ENCODE measurements at places on chromosomes 12 and 14.
A peak's percentile ranks its signal among the peaks of the same experiment; 100 is the strongest.

DNA sequence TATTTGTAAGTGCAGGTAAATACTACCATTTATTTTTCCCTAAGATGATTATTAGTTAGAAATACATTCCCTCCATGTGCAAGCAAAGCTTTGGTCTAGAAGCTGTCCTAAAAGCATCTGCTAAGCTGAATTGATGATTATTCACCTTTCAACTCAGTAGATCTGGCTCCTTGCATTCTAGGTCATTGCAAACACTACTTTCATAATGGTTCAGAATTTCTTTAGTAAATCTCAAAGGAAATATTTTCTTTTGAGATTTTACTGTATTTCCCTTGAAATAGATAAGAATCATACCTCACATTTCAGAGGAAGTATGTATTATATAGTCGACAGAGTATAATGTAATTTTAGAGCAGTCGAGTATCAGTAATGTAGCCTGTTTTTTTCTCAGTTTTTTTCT is 2.4 kb downstream of the ETNK1 start:
- no peak for DNase-seq

- no peak for DNase-seq
These were observed 163.8 kb upstream of the CCDC198 start for GRCh38 chr14:57657487-57657886.

DNA sequence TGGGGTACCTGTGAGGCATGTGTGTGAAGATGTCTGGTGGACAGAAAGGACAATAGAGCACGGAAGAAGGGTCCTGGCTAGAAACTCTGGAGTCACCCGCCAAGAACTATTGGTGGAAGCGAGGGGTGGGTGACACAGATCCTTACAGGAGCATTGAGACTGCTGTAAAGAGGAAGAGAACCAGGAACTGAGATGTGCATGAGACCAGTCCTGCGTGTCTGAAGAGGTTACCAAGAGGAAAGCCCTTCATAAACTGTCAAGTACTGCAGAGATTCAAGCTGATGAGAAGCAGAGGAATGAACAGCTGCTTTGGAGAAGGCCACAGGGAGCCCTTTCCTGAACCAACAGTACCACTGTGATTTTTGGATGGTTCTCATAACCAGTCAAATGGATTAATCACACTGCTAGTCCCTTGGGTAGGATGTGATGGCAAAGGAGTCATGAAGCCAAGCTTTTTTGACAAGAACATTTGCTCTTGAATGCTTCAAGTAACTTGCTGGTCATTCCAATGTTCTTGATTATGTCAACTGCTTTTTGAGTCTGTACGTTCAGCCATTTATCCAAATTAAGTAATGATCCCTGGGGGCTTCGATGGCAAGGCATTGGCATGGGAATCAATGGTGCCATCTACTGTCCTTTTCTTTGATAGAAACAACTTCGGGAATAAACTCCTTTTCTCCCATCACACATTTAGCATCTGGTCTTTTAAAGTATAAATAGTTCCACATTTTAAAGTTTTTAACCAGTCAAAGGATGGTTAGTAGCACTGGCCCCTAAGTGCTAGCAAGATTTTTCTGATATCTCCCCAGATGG is 42.9 kb downstream of the GPR135 start:
- DNase-seq, result no peak

- no peak for DNase-seq
These were observed 6.7 kb upstream of the PRPF40B start for GRCh38 chr12:49616533-49617219.

GRCh38 chr12:132784580-132784979 is 22.9 kb upstream of the ANKLE2 start:
- DNase-seq, result no peak

DNA sequence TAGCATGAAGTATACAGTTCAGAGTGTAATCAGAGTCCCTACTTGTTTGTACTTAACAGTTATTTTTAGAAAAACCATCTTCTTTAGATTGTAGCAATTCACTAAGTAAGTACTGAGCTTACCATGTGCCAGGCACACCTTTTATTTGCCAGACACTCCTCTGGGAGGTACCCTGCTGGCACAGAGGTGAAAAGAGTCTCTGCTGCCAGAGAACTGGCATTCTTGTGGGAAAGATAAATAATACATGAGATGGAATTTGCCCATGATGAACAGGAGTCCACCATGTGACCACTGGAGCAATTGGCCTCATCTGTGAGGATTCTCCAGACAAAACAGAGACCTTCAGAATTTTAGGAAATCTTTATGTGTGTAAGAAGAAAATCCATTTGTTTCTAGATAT is 199.3 kb upstream of the SLC16A7 start:
- no peak for DNase-seq

DNA sequence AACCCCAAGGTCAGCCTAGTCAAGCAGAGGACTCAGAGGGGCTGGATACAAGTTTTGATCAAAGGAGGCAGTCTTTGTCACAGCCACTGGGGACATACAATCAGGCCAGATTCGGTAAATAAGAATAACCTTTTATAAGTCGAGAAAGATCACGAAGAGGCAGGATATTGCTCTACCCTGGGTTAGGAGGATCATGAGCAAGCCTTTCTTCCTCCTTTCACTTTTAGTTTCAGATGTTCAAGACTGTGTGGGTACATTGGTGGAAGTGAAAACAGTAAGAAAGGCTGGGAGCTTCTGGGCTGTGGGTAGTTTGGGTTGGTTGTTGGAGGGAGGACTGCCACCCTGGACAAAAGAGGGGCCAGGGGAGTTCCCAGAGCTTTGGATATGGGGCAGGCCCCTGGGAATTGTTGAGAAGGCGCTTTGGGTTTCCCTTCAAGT is 127.7 kb downstream of the SNAPC1 start:
- DNase-seq, result no peak

GRCh38 chr12:105355752-105356151 is 25.3 kb downstream of the C12orf75 start:
- no peak for DNase-seq

- no peak for DNase-seq
These were observed 62.1 kb downstream of the PPP2R5C start for GRCh38 chr14:101823511-101824120.

- DNase-seq, result no peak
These were observed 100.8 kb downstream of the CCER1 start for GRCh38 chr12:90854136-90854689.

DNA sequence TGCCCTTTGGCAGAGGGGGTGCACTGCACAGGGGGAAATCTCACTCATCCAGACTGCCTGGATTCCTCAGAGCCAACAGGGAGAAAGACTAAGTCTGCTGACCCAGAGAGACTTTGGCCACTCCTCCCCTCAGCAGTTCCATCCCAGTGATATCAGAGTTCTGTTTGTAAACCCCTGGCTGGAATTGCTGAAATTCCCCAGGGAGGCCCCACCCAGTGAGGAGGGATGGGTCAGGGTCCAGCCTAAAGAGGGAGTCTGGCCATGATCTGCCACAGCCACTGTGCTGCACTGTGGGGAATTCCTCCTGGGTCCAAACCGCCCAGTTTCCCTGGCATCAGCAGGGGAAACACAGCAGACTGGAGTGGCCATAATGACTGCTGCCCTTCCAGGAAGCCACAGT is 54.9 kb upstream of the USP15 start:
- DNase-seq, result no peak

- DNase-seq, result peak; percentile 69
These were observed 1.8 kb downstream of the CKB start for GRCh38 chr14:103520657-103521437.

- no peak for DNase-seq
These were observed 22.7 kb downstream of the LRTM2 start for GRCh38 chr12:1842905-1843640.

DNA sequence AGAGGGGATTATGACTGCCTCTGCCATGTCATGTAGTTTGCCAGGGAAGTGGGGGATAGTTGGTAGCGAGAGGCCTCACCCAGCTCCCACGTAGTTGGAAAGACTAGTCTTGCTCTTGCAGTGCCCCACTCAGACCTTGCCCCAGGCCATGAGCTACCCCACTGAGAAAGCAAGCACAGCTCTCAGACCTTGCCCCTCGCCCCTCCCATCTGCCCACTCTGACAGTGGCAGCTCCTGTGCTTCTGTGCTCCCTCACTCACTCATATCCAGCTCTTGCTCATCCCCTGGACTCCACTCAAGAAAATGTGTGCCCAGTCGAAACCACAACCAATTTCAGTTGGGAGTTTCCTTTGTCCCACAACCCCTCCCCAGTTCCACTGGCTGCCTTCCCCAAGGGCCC is 55.5 kb upstream of the BDKRB2 start:
- DNase-seq, result no peak

DNA sequence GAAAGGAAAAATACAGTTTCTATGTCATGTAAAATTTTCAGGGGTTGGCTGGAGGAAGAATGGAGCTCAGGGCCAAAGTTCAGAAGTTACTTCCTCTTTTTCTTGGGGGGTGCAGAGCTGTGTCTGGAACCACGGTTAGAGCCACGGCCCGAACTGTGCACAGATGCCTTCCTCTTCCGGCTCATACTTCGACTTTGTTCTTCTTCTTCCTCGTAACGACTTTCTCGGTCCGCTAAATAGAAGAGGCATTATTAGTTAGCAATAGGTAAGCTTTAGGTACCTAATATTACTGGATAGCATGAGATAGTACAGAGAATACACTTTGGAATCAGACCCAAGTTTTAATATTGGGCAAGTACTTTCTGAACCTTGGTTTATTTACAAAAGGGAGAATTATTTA is 31.2 kb downstream of the SUPT16H start:
- DNase-seq, result no peak

GRCh38 chr12:73161970-73162369 is 889.8 kb downstream of the TRHDE start:
- DNase-seq, result no peak

DNA sequence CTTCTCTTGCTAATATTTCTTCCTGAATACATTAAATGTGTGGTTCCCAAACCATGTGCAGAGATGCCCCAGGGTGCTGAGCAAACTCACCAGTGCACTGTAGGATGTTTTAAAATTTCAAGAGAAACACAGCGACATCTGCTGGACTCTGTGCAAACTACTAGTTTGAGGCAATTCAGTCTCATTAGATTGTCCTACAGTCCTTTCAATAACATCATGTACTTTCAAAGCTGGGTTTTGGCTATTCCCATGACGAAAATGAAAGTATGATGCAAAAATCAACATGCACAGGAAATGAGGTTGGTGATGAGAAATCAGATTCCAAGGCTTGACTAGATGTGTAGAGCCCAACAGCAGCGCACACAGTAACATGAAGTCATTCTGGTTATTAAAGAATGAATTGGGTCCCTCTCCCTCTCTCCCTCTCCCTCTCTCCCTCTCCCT is 66.3 kb downstream of the CLIP1 start:
- peak; percentile 51 for DNase-seq

DNA sequence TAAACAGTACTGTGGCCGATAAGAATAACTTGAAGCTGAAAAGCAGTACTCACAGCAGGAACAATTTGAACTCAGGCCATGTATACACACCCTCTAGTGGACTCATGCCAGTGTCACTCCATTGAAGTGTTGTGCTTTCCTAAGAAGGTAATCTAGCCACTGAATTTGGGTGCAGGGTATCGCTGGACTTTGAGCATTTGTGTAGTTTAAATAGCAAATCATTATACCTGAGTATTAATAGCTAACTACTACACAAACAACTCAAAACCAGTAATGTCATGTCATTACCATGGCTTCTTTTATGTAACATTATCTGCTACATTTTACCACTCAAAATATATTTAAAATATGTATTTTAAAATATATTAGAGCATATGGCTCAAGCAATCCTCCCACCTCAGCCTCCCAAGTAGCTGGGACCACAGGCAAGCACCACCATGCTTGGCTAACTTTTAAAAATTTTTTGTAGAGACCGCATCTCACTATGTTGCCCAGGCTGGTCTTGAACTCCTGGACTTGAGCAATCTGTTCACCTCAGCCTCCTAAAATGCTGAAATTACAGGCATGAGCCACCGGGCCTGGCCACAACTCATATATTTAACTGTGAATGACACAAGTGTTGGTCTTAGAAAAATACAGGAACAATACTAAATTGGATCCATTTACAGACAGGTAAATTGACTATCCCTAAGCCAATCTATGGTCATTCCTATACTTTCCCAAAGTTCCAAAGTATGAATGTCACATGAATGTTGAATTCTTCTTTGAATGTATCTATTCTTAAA is 25.6 kb upstream of the ARID4A start:
- DNase-seq, result no peak

GRCh38 chr12:66638666-66639065 is 40.2 kb downstream of the GRIP1 start:
- DNase-seq, result no peak

DNA sequence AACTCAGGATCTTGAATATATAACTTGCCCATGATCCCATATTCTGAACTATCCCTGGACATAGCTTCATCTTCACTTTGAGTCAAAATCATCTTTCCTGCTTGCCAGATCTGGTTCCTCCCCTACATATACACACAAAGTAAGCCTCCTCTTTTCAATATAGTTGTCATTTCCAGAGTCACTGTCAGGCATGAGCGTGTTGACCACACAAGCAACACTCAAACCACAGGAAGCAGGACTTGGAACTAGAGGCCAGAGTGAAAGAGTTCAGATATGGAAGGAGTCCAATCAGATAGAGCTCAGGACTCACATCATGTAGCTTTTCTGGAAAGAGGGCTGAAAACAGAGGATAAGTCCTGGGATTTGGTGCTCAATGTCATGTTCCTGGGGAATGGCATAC is 1140.6 kb downstream of the BCL11B start:
- DNase-seq, result no peak

All from liver (tissue), 10 donors.